Fibroblast of skin of right biceps (primary cell): ENCODE measurements at places on chromosomes 6 and 20.

DNA sequence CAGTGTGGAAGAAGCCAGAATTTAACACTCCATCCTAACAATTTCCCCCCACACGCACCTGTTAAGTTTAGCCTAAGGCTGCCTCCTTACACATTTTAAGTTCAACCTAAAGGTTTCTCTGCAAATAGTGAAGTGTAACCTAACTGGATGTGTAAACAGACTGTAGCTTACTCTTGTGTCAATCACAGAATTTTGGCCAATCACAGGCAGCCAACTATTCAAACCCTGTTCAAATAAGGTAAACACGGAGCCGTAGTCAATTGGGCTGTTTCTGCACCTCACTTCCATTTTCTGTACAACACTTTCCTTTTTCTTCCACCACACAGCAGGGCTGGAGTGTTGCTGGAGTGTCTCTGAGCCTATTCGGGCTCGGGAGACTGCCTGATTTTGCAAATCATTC is 92.1 kb downstream of the ISM1 start:
- no peak for DNase-seq

DNA sequence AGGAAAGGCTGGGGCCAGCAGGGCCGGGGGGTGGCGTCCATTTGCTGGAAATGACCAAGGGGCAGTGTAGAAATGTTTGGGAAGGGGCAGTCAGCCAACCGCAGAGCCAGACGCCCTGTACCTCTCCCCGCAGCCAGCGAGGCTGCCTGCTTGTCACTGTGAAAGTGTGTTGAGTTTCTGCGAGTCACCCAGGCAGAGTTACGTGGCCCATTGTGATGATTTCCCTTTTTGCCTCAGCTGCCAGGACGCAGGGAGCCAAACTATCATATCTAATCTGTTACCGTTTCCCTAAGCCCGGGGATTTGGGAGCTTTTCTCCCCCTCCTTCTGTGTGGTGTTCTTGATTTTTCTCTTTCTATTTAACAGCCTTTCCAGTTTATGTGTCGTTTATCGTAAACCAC is 67.9 kb upstream of the STX16 start:
- peak; percentile 36 for DNase-seq

DNA sequence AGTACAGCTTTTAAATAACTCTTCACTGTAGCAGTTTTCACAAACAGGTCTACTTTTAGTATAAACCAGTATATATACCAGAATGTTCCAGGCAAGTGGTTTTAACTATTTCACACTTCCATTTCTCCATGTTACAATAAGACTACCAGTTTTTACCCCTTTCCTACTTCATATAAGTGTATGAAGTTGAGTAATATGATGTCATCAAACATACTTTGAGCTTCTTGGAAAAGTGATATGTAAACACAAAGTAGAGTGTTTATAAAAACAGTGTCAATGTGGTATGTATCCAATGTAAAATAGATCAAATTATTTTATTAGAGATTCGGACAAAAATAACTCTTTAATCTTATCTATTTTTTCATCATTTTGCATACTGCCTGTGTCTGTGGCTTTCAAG is 2.5 kb upstream of the PAQR8 start:
- no peak for DNase-seq

DNA sequence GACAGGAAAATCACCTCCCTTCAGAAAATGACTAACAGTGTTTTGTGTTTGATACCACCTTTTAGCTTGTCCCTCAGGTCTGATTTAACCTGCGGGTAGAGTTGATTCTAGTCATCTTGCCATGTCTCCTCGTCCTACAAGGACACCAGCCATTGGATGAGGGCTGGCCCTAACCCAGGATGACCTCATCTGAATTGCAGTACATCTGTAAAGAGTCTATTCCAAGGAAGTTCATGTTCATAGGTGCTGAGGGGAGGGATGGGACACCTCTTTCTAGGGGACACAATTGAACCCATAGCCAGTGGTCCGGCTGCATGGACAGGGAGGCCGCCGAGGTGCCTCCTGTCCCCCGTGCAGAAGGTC is 52.0 kb upstream of the DACT2 start:
- no peak for DNase-seq

DNA sequence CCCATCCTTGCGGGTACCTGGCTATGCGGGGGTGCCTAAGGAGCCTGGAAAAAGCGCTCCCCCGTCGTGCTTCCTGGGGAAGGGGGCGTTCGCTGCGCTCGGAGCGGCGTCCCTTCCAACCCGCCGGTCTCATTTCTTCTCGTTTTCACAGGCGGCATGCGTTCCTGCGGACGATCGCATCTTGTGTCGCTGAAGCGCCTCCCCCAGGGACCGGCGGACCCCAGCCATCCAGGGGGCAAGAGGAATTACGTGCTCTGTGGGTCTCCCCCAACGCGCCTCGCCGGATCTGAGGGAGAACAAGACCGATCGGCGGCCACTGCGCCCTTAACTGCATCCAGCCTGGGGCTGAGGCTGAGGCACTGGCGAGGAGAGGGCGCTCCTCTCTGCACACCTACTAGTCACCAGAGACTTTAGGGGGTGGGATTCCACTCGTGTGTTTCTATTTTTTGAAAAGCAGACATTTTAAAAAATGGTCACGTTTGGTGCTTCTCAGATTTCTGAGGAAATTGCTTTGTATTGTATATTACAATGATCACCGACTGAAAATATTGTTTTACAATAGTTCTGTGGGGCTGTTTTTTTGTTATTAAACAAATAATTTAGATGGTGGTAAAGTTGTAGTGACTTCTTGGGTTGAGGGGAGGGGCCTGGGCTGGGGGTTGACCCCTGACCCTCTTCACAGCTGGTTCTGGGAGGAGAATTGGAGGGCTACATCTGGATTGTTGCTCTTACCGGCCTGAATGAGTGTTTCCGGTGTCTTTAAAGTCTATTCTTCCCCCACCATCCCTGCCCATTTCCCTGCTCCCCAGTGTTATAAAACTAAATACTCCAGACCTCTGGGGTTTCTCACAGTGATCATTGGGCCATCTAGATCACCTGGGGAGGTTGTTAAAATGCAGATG is 1.1 kb downstream of the ID1 start:
- DNase-seq, result peak; percentile 20

GRCh38 chr6:92495242-92495641 is 924.1 kb downstream of the EPHA7 start:
- peak; percentile 72 for DNase-seq

- no peak for DNase-seq
Measured at GRCh38 chr6:79702691-79703090, 71.6 kb downstream of the SH3BGRL2 start.
